Activated naive CD4-positive, alpha-beta T cell treated with anti-CD3 and anti-CD28 coated beads, Interleukin-2, amount 50 U/mL, for 16 hours (primary cell): ENCODE measurements at places on chromosomes 1 and 21.

GRCh38 chr1:15915991-15916390 is 59.9 kb downstream of the ZBTB17 start:
- no peak for DNase-seq

- no peak for DNase-seq
Observed at GRCh38 chr1:11967028-11967547, 13.2 kb upstream of the MFN2 start.

- no peak for DNase-seq
Observed at GRCh38 chr1:235878082-235878811, 11.5 kb upstream of the LYST start.

- no peak for DNase-seq
Observed at GRCh38 chr21:45000637-45001133, 60.9 kb downstream of the SLX9 start.

GRCh38 chr1:192812420-192813209 is 3.8 kb downstream of the RGS2 start:
- no peak for DNase-seq

- peak; percentile 73 for DNase-seq
Observed at GRCh38 chr1:26744075-26744959, 43.4 kb upstream of the PIGV start.

- DNase-seq: no peak
Observed at GRCh38 chr1:60621368-60621851, 461.0 kb upstream of the NFIA start.

- DNase-seq: no peak
Observed at GRCh38 chr1:192615055-192615454, 20.9 kb upstream of the RGS13 start.

DNA sequence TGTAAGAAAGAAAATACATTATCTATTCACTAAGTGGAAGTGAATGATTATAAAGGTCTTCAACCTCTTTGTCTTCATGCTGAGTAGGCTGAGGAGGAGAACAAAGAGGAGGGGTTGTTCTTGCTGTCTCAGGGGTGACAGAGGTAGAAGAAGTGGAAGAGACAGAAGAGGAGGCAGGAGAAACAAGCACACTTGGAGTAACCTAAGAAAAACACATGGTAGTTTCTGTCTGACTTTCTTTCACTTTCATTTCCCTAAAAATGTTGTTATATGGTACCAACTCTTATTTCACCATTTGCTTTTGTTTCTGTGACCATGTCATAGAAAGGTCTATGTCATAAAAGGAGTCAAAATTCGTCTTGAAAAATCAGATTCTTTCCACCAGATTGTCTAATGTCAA is 696.6 kb upstream of the BRINP3 start:
- no peak for DNase-seq

- DNase-seq: no peak
Observed at GRCh38 chr1:220908757-220909156, 29.5 kb downstream of the HLX start.

- DNase-seq: no peak
Observed at GRCh38 chr1:29761159-29761928, 525.0 kb downstream of the PTPRU start.

DNA sequence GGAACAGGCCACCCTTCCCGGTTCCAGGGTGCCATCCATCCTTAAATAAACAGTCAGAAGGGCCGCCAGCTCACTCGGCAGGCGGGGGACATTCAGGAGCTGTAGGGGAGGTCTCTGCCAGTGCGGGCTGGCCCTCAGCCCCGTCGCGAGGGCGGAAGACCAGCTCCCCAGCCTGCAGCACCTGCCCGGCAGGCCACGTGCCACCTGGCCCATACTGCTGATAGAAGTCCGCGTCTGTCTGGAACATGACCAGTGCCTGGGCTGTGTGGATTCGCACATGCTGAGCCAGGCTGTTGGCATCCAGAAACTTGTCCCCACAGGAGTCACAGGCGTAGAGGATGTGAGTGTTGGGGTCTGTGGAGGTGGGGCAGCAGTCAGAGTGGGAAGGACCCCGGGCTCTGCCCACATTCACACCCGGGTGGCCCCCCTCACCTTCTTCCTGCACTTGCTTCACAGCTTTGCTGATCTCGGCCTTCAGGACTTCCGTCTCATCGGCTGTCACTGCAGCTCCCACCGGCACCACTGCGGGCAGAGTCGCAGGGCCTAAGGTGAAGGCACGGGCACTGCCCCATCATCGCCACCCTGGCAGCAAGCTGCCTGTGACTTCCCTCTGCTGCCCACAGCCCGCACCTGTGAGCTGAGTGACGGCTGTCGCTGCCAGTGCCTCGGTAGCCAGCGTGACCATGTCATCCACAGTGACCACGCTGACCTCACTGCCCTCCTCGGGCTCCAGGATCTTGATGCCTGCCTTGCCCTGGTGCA is 33.8 kb downstream of the ZBTB17 start:
- DNase-seq: no peak

DNA sequence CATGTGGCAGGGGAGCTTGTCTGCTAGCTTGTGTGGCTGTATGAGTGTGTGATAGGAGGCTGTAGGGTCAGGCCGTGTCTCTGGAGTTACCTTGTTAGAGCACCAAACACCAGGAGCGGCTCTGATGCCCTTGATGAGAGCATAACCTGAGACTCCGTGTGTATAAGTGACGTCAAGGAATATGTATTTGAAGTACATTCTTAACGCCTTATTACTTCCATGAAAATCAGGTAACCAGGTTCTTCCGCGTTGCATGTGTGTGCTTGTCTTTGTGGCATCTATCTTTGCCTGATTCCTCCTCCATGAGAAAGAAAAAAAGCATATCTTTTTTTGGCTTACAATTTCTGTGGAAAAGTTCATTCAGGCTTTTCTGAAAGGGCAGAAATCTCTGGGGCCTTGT is 4.6 kb downstream of the OLFML3 start:
- DNase-seq: no peak

DNA sequence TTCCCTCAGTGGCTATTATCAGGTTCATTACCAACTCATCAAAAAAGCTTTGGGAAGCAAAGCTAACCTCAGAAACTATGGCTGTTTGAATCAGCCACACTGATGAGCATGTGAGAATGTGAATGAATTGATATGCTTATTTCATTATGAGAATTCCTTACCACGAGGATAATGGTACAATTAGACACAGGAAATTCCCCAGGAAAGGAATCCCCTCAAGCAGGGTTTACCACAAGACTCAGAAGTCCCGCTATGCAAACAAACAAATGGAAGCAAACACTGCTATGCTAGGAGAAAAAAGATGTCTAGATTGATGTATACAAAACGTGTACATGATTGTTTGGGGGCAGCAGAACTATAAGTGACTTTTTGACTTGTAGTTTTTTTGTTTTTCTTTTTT is 205.0 kb downstream of the HMCN1 start:
- DNase-seq: no peak

DNA sequence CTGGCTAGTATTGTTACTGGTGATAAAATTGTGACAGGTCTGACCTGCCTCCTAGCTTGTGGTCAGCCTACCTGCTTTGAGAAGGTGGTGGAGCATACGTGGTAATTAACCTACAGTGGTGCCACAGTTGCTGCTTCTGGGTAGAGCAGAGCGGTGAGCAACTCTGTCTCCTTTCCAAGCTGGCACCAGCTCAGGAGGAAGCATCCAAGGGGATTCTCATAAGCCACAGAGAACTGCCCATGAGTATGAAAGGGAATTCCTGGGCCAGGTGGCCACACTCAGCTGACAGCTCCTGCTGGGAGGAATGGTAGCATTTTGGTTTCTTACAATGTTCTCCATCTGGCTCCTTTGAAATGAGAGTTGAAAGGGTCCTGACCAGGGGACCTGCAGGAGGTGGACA is 39.4 kb downstream of the ATP2B4 start:
- DNase-seq: no peak

DNA sequence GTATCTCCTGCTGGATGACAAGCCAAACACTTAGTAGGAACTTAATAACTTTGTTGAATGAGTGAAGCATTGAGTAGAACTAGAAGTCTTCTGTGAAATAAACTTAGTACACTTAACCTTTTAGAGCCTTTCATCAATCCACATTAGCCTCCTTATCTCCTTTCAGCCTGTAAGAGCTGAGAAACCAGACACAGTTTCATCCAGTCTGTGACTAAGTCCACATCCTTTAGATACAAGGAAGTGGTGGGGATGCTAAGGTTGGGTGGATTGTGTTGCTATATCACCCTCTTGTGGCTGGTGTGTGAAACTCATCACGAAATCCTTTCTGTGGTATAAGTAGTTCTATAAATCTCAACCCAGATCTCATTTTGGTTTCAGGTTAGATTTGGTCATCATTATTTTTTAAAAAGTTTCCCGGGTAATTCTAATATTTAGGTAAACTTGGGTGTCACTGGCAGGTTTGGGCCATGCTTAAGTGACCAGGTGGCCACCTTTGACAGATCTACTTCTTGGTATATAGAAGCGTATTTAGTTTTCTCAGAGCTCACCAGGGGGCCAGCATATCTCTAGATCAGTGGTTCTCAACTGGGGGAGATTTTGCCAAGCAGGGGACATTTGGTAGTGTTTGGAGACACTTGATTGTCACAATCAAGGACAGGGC is 27.8 kb upstream of the CD84 start:
- DNase-seq: peak; percentile 52

- no peak for DNase-seq
Observed at GRCh38 chr1:247647864-247648263, 31.7 kb downstream of the OR13G1 start.
